WTC11 (cell line): ENCODE measurements at places on chromosomes 1 and 21. TPM values are rescaled to one million over a fixed set of nuclear protein-coding genes. Genes with fewer than 3 reads are reported as not detected.

RNF186 gene
- total RNA-seq: not detected in 3 replicates

NPR1 gene
- total RNA-seq: 13.2 to 16.5 TPM (median 15.9 TPM) in 3 replicates

GNAT2 gene
- total RNA-seq: 0.14 TPM in 1 of 3 replicates, not detected in the others

SPRR2F gene
- not detected in 3 replicates for total RNA-seq

CD34 gene
- total RNA-seq: 0.18 to 0.35 TPM (median 0.27 TPM) in 3 replicates

ST6GALNAC3 gene
- 11.9 to 14.1 TPM (median 12.7 TPM) in 3 replicates for total RNA-seq

- peak; percentile 31 for DNase-seq
These were observed 8.0 kb upstream of the PLXNA2 start for GRCh38 chr1:208251911-208252835.

DNA sequence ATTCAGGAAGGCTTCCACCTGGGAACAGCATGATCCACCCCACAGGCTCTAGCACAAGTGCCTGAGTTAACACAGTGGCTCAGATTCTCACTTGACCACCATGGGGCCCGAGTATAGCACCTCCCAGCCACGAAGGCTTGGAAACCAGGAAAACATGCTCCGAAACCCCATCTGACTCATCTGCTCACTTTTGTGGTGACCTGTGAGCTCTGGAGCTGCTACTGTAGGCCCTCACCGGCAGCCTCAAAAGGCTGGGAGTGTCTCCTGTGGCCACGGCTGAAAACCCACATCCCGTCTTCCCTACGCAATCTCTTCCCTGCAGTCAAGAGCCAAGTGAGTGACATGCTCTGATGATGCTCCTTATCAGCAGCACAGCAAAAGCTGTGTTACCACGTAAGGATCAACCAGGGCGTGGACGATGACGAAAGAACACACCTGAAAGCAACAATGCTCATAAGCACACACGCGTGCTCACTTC is 81.4 kb downstream of the TGFBR3 start:
- no peak for DNase-seq

DNA sequence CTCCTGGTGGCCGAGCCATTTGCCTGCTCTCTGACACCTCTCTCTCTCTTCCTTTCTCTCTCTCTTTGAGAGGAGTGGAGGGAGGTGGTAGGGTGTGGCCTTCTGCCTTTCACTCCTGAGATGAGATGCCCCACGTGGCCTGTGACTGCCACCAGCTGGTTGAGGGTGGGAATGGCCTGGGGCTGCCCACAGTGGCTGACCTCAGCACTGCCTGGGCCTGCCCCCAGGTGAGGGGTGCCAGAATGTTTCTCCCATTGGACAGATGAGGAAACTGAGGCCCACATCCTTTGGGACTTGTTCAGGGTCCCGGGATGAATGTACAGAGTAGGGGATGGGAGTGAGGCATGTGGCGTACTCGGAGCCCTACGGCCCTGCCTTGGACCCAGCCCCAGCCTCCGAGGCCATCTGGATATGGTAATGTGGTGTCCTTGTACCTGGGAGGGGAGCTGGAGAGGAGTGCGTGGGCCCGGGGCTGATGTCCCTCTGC is 12.7 kb upstream of the C1orf167 start:
- DNase-seq: peak; percentile 60

DNA sequence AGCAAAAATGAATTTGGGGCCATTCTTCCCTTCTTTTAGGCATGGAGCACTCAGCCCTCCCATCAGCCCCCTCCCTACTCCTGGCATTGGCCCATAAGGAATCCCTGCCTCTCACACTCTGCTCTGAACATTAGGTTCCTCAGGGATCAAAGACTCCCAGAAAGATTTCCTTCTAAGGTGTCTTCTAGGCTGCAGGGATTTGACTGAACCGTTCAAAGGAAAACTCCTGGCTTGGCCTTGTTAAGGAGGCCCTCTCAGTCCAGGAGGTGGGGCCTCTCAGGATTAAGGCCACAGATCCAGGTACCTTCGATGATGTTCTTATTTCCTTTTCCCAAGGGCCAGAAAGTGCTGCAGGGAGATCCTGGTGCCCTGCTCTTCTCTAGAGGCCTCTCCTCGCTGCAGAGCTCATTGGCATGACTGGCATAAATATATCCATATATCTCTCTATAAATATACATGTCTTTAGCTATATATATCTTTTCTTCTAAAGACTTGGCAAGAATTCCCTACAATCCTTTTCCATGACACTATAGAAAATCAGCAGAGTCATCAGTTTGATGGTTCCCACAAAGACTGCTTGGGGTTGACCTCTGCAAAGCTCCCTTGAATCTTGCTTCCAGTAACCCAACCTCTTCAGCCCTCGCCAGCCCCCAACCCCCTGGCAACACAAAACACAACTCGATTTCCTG is 59.1 kb downstream of the PLXNA2 start:
- no peak for DNase-seq

DNA sequence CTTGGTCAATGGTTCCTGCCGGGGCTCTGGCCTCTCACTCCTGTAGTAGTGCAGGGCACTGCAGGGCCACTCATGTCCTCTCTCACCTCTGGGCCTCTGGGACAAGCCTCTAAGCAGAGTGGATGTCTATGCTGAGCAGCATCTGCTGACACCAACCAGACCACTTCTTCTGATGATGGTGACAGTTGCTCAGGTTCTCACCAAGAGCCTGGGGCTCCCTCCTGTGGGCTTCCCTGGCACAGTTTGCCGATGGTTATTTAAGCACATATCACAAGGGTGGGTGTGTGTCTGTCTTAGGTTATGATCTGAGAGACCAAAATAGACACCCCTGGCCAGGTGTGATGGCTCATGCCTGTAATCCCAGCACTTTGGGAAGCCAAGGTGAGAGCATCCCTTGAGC is 17.4 kb upstream of the GPR137B start:
- no peak for DNase-seq

GRCh38 chr1:18950401-18951026 is 6.0 kb downstream of the IFFO2 start:
- DNase-seq: no peak

- DNase-seq: peak; percentile 56
These were observed 186.8 kb downstream of the SEC16B start for GRCh38 chr1:177783051-177783450.

DNA sequence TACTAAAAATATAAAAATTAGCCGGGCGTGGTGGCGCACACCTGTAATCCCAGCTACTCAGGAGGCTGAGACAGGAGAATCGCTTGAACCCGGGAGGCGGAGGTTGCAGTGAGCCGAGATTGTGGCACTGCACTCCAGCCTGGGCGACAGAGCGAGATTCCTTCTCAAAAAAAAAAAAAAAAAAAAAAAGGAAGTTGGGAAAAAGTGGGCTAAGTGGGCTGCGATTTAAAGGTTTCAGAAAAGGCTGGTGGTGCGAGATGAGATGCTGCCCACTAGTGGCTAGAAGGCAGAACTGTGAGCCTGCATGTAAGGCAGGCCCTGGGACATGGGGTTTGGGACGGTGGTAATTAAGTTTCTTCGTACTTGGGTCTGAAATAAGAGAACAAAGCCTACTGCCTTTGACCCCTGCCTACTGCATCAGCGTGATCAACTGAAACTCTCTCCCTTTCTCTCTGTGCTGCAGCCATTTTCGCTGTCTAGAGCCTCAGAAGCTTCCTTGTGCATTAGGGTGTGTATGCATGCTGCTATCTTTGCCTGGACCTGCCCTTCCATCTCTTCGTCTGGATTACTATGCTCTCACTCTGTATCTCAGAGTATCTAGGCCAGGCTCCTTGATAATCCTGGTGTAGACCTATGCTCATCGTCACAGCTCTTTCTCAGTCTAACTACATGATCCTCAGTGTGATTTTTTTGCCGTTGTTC is 12.4 kb downstream of the FMOD start:
- DNase-seq: peak; percentile 63

GRCh38 chr1:203682473-203683383 is 56.1 kb downstream of the ATP2B4 start:
- peak; percentile 33 for DNase-seq

- DNase-seq: no peak
These were observed 71.1 kb downstream of the MATN1 start for GRCh38 chr1:30652152-30652841.

- DNase-seq: no peak
These were observed 24.7 kb downstream of the CASZ1 start for GRCh38 chr1:10771789-10772188.

GRCh38 chr1:56120021-56120420 is 459.3 kb downstream of the PLPP3 start:
- DNase-seq: no peak

DNA sequence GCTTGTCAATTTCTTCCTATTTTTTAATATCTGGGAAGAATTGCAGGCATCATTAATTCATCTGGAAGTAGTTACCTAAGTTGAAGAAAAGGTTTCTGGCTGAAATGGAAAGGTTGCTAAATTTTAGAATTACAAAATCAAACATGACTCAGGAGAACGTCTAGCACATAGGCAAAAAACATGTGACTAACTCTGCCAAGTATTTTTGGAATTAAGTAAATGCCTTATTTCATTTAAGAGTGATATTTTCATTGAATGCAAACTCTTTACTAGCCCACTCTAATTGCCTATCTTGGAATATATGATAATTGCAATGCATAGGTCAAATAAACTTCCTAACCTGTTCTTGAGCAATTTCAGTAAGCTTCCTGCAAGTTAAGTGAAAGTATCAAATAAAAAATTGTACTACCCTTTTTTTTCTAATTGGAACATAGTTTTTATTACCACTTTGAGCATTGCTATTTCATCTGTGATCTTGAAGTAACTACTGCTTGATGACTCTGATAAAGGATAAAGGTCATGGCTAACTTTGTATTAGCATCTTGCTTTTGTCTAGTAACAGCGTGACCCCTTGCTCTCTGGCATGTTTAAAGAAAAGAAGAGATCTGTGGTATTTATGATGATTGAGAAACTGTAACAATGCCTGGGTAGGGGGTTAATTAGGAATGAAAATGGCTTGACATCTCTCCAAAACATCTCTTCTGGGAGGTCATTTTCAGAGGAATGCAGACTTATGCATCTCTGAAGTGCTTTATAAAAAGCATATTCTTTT is 208.3 kb upstream of the NCAM2 start:
- DNase-seq: no peak

DNA sequence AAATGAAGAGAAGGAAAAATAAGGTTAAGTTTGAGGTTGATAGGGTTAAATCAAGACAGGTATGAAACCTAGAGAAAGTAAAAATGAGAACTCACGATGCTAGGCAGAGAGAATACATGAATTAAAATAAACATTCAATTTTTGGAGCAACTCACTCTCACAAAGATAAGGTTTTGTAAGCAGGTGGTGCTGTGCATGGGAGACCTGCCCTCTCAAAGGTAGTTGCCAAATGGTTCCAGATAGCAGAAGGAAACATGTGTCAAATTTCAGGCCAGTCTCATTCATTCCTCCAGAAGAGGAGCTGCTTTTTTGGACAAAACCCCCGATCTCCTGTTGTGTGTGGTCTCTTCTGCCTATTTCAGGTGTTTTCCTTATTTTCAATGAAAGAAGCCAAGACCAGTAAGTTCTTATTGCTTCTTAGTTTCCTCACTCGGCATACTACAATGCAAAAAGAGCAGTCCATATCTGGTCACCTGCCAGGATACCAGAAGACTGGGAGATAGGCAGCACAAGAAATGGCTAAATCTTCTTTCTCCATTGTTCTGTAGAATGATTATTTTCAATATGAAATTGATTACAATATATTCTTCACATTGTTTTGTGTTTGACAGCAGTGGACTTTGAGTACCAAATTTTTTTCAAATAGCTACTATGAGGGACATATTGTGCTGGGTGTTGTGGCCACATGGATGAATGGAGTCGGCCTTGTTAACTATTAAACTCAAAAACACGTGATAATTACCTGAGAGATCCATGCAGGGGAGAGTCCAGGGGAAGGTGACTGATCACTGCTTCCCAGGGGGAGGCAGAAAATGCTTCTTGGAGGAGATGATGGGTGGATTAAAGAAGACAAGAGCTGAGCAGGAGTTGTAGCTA is 3.6 kb downstream of the CR1L start:
- no peak for DNase-seq

- DNase-seq: peak; percentile 88
These were observed 9.1 kb downstream of the TTC22 start for GRCh38 chr1:54791880-54792522.

DNA sequence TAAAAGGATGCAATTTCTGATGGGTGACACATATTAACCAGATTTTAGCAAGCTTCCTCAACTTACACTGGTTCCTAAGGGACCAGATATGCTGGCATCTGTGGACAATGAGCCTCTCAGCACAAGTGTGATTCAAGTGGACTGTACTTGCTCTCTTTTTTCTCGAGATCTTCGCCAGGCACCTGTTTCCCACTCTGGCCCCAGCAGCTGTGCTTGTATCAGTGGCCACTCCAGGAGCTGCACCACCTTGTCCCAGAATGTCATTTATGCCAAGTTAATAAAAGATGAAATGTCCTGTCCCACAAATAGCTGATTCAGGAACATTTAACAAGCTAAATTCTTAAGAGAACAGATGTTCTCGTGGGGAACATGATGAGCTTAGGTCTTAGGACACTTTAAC is 14.6 kb downstream of the C1orf198 start:
- no peak for DNase-seq

GRCh38 chr1:197706601-197707000 is 68.7 kb downstream of the DENND1B start:
- DNase-seq: no peak
